Memory B cell (primary cell): ENCODE measurements at places on chromosomes 12 and 14.
A peak's percentile ranks its signal among the peaks of the same experiment; 100 is the strongest.

GRCh38 chr12:3231399-3231876 is 154.3 kb downstream of the TSPAN9 start:
- peaks cover 6% of the 10 kb centered on the region for H3K27me3 ChIP-seq
- H3K36me3 ChIP-seq = peaks cover 4% of the 10 kb centered on the region
- H3K27ac ChIP-seq = no peak overlapping the region
- DNase-seq = no peak
- H3K4me1 ChIP-seq = peaks cover 30% of the 10 kb centered on the region

DNA sequence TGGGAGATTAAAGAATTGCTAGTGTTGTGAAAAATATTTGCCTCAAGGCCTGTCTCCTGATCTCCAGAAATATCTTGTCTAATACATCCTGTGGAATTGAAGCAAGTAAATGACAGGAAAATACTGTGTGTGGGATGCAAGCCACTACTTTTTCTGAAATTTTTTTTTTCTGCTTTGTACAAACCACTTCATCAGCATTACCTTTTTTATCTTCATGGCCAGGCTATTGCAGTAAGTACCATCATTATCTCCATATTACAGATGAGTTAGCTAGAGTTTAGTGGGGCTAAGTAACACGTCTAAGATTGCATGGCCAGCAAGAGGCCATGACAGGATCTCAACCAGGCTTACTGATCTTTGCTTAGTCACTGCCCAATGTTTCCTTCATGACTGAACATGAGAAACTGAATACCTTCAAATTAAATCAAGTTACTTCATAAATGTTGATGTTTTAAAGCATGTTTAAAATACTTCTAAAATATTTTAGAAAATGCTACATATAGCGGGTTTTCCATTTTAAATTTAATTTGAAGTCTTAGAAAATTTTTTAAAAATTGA is 273.7 kb downstream of the SLC6A15 start:
- no peak overlapping the region for H3K27ac ChIP-seq
- no peaks in the 10 kb centered on the region for H3K36me3 ChIP-seq
- no peaks in the 10 kb centered on the region for H3K27me3 ChIP-seq
- no peak for DNase-seq
- H3K4me3 ChIP-seq = no peak overlapping the region
- no peaks in the 10 kb centered on the region for H3K4me1 ChIP-seq

GRCh38 chr14:90354551-90355298 is 23.0 kb upstream of the NRDE2 start:
- H3K4me3 ChIP-seq = no peak overlapping the region
- DNase-seq = no peak
- no peaks in the 10 kb centered on the region for H3K36me3 ChIP-seq
- no peak overlapping the region for H3K27ac ChIP-seq
- H3K27me3 ChIP-seq = peaks cover 4% of the 10 kb centered on the region
- H3K4me1 ChIP-seq = no peaks in the 10 kb centered on the region

DNA sequence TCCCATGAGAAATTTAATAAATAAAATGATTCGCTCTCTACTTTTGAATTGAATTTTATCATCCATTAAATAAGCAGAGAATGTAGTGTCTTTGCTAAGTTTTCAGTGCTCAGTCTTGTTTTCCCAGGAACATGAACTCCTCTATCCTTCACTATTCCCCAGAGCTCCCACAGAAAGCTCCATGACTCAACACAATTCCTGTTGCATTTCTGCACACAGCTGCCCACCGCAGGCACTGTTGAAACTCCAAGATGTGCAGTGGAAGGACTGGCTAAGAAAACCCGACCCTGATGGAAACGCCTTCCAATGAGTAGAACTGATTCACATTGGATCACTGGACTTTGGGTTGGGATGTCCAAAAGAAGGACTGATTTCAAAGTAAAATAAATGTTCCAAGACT is 202.4 kb upstream of the AMIGO2 start:
- DNase-seq = no peak
- no peak overlapping the region for H3K4me3 ChIP-seq
- peaks cover 13% of the 10 kb centered on the region for H3K4me1 ChIP-seq
- no peaks in the 10 kb centered on the region for H3K27me3 ChIP-seq

DNA sequence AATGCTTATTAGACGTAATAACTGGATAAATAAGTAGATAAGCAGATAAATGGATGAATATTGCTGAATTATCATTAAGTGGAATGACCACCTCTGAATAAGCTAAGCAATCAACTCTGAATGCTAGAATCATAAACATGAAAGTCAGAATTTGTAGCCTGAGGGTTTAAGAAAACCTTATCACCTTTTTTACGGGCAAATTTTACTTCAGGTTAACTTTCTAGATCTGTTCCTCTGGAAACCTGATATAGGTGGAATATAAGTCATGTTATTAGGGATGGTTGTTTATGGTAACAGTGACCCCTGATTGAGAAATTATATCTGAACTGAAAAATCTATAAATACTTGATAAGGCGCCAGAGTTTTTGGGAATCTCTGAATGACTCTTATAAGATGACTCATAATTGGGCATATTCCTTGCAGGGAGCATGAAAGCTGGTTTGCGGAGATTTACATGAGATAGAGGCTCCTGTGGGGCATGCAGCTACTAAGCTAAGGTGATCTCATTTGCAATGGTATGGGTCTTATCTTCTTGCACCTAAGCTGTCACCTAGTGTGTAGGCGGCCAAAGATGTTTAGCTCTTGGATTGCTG is 12.1 kb downstream of the SPX start:
- no peak for DNase-seq
- H3K27ac ChIP-seq = no peak overlapping the region
- H3K4me1 ChIP-seq = no peaks in the 10 kb centered on the region
- H3K36me3 ChIP-seq = no peaks in the 10 kb centered on the region
- peaks cover 2% of the 10 kb centered on the region for H3K27me3 ChIP-seq

GRCh38 chr12:24928131-24928530 is 20.8 kb downstream of the BCAT1 start:
- no peak overlapping the region for H3K27ac ChIP-seq
- H3K27me3 ChIP-seq = no peaks in the 10 kb centered on the region
- no peaks in the 10 kb centered on the region for H3K36me3 ChIP-seq
- H3K4me1 ChIP-seq = peaks cover 9% of the 10 kb centered on the region

DNA sequence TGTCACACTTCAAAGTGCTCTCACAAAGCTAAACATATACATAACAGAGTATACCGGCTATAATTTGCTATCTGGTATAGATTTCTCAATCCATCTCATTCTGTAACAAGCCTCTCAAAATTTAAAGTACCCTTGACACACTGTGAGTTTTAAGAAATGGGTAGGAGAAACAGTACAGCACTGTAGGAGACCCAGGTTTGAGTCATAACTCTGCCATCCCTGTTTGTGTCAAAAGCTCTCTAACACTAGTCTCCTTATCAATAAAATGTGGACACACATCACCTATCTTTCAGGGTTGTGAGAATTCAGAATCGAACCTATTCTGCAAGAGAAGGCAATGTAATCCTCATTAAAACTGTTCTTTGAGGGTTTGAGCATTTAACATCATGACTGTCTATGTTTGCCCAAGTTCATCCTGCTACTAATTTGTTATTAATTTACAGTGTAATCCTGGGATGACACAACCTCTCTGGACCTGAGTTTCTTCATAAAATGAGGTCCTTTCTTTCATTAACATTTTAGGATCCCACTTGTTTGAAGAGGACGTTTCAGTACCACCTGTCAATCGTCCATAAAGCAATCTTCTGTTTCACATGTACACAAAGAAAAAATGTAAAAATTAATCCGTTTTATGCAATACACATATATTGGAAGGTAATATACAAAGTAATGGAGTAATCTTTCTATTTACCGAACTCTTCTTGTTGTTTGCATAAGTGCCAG is 12.1 kb downstream of the SPTSSA start:
- H3K27ac ChIP-seq = no peak overlapping the region
- H3K4me3 ChIP-seq = no peak overlapping the region
- H3K36me3 ChIP-seq = peaks cover 3% of the 10 kb centered on the region
- no peak for DNase-seq
- no peaks in the 10 kb centered on the region for H3K27me3 ChIP-seq

DNA sequence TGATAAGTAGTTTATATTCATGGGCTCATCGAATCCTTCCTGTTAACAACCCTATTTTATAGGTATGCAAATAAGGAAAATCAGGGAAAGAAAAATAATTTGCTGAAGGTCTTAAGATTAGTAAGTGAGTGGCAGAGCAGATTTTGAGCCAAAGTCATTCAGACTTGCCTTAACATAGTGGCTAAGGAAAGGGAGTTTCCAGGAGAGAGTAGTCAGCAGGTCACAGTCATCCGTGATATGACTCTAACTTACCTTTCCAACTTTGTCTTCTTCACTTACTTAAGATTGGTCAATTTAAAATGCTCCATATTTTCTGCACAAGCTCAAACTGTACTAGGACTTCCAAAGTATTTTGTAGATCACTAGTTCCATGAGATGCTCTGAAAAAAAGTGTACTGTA is 46.6 kb downstream of the AKAP6 start:
- no peak overlapping the region for H3K4me3 ChIP-seq
- peaks cover 5% of the 10 kb centered on the region for H3K27me3 ChIP-seq
- no peak for DNase-seq
- peaks cover 2% of the 10 kb centered on the region for H3K36me3 ChIP-seq

- DNase-seq = no peak
- no peak overlapping the region for H3K27ac ChIP-seq
- H3K36me3 ChIP-seq = no peaks in the 10 kb centered on the region
- no peak overlapping the region for H3K4me3 ChIP-seq
- H3K27me3 ChIP-seq = peaks cover 1% of the 10 kb centered on the region
These were observed 97.1 kb downstream of the BCL2L14 start for GRCh38 chr12:12167847-12168246.

DNA sequence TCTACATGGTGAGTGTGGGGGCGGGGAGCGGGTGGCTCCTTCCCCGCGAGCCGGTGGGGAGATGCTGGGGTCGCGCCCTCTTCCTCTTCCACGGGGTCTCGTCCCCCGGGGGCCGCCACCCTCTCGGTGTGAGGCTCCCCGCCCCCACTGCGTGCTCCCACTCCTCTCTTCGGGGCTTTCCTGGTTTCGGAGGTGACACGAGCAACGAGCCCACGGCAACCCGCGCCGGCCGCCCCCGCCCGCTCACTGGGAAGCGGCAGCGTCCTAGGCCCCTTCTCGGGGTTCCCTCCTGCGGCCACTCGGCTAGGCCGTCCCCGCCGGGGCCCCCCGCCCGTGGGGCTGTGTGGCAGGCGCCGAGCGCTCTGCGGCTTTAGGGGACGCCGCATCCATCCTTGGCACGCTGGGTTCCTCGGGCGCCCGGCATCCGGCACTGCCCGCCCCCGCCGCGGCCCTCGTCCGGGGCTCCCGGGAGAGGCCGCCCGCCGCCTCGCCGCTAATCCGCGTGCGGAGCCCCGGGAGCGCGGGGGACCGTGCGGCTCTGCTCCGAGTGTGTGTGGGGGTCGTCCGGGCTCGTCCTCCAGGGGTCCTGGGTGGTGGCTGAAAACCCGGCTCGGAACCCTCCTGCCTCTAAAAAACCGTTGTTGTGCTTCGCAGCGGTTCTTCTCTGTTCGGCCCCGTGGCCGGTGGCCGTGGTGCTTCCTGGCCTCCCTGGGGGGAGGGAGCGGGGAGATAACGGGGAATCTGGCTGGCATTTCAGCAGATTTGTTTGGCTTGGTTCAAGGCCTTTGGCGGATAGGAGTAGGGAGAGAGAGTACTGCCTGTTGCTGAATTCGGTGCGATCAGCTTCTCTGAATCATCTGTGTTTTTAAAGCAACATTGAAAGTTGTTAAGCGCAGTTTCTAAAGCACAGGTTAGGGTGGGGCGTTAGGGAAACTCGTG is 1.0 kb downstream of the PCNX1 start:
- peaks cover 33% of the 10 kb centered on the region for H3K4me1 ChIP-seq
- H3K36me3 ChIP-seq = peaks cover 5% of the 10 kb centered on the region
- DNase-seq = peak; percentile 56
- H3K27ac ChIP-seq = peak overlapping the region; percentile 99
- no peaks in the 10 kb centered on the region for H3K27me3 ChIP-seq

GRCh38 chr14:20295067-20295466 is 10.7 kb downstream of the TTC5 start:
- no peak for DNase-seq
- H3K4me3 ChIP-seq = no peak overlapping the region
- H3K4me1 ChIP-seq = peaks cover 13% of the 10 kb centered on the region

GRCh38 chr14:103313704-103314103 is 20.3 kb upstream of the EIF5 start:
- H3K27ac ChIP-seq = no peak overlapping the region
- DNase-seq = no peak
- H3K4me1 ChIP-seq = peaks cover 2% of the 10 kb centered on the region
- H3K36me3 ChIP-seq = peaks cover 1% of the 10 kb centered on the region

DNA sequence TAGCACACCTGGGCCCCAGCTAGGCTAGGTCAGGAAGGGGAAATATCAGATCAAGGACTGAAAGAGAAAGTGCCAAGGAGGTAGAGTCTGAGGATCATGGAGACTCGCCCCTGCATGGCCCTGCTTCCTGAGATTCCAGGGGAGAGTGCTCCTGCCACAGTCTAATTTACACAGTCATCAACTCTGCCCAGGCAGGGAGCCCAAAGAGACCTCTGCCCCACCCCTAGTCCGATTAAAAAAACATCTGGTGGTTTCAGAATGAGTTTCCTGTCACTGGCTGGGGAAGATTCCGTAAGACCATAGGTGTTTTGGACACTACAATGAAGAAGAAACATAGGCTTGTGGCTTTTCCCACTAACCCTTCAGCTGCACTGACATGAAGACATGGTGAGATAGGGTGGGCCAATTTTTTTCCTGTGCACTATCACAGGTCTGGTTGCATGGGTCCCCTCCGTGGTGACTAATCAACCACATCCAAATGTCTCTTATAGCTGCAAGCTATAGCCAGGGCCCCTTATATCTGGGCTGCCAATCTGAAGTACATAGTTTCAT is 31.5 kb upstream of the GZMB start:
- peaks cover 21% of the 10 kb centered on the region for H3K4me1 ChIP-seq
- DNase-seq = no peak
- H3K4me3 ChIP-seq = peak overlapping the region; percentile 76
- peak overlapping the region; percentile 84 for H3K27ac ChIP-seq

GRCh38 chr12:57803319-57803893 is 15.1 kb downstream of the AVIL start:
- H3K4me3 ChIP-seq = no peak overlapping the region
- peaks cover 6% of the 10 kb centered on the region for H3K36me3 ChIP-seq
- H3K4me1 ChIP-seq = no peaks in the 10 kb centered on the region

DNA sequence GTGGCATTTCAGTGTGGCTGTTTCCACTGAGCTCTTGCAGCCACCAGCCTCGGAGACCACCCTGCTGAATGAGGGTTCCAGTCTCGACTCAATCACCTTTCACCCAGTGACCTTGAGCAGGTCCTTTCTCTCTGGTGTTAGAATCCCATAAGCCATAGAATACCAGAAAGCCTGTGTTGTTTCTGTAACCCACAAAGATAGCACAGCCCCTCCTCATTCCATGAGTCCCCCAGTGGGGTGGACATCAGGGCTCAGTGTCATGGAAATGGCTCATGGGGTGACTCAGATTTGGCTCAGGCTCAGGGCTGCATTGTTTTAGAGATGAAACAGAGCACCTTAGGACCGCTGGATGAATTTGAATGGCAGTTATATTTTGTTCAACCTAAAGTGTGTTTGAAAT is 171.5 kb downstream of the PTPN11 start:
- H3K27ac ChIP-seq = no peak overlapping the region
- no peak for DNase-seq
